NCI-H187 (cell line): ENCODE measurements at places on chromosomes 2 and 18.

DNA sequence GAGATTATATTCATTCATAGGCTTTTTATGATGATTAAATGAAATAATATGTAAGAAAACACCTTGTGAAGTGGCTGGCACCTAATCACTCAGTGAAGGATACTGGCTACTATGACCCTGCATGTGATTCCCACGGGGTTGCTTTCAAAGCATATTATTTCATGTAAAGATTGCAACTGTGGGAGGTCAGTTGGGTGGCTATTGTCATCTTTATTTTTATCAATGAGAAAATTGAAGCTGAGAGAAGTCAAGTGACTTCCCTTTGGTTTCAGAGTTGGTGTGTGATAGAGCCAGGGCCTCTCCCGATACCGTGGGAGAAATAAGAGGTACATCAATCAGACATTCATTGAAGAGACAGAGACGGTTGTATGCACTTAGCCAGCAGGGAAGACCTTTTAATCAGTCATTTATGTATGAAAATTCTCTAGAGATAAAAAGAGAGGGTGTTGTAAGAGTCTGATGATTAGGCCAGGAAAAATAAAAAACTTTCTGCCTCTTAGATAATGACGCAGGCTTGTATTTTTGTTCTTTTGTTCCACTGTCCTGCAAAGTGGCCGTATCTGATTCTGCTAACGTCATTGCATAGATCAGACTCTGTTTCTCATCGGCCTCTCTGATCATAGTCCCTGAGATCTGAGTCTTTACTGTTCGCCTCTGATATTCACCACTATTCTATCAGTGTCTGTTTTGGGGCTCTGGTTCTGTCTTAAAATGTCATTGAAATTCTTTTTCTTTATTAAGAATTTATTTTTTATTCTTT is 50.5 kb downstream of the QPCT start:
- no peak for DNase-seq

- DNase-seq, result no peak
These were observed 76.8 kb downstream of the POLR1A start for GRCh38 chr2:86028766-86029381.

GRCh38 chr2:160293391-160294091 is 93.5 kb upstream of the ITGB6 start:
- DNase-seq, result no peak

GRCh38 chr18:31325051-31325450 is 7.1 kb downstream of the DSG1 start:
- DNase-seq, result no peak

- no peak for DNase-seq
These were observed 7.8 kb upstream of the RAB12 start for GRCh38 chr18:8601277-8602032.

DNA sequence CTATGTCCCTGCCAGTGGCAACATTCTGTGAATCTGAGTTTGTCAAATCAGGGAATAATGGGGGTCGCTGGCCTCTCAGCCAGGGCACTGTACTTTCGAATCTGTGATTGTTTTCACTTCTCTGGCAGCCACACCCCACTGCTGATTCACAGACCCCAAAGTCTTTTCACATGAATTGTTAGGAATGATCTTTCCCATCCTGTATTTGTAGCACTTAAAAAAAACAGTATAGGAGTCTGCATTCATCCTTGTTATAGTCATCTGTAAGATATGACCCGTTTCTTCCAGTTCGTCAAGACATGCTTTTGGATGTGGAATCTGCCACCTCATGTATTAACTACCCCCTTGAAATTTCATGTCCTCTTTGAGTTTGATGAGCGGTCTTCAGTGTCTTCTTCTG is 928 bp downstream of the NAGK start:
- DNase-seq, result no peak

- no peak for DNase-seq
These were observed 27.6 kb downstream of the STK17B start for GRCh38 chr2:196143730-196144131.

GRCh38 chr2:12637754-12638153 is 79.0 kb upstream of the TRIB2 start:
- no peak for DNase-seq

- no peak for DNase-seq
These were observed 112.1 kb upstream of the HAAO start for GRCh38 chr2:42904576-42904876.

GRCh38 chr2:56244911-56245530 is 61.2 kb downstream of the CCDC85A start:
- no peak for DNase-seq

DNA sequence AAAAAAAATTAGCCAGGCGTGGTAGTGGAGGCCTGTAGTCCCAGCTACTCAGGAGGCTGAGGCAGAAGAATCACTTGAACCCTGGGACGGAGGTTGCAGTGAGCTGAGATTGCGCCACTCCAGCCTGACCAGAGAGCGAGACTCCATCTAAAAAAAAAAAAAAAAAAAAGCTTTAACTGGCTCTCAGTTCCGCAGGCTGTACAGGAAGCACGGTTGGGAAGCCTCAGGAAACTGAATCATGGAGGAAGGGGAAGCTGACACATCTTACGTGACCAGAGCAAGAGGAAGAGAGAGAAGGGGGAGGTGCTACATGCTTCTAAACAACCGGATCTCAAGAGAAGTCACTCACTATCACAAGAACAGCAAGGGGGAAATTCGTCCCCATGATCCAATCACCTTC is 505.6 kb upstream of the SLC8A1 start:
- no peak for DNase-seq

GRCh38 chr2:54903736-54904554 is 146.3 kb downstream of the RTN4 start:
- no peak for DNase-seq

DNA sequence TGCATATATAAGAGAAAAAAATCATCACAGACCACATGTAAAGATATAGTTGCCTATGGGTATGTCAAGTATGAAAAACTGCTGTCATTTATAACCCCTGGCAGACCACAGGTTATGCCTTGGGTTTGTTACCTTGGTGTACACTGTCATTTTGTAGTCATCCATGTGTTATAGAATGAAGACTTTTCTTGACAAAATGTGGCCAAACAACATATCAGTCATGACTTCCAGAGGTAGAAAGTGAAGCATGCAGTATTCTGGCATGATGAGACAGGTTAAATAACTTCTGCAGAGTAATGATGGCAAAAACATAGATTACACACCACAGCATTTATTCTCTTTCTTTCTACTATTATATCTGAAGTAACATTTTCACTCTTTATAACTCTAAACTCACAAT is 74.9 kb upstream of the NEUROD1 start:
- no peak for DNase-seq

- DNase-seq, result no peak
These were observed 11.6 kb upstream of the CASP10 start for GRCh38 chr2:201171259-201171814.

DNA sequence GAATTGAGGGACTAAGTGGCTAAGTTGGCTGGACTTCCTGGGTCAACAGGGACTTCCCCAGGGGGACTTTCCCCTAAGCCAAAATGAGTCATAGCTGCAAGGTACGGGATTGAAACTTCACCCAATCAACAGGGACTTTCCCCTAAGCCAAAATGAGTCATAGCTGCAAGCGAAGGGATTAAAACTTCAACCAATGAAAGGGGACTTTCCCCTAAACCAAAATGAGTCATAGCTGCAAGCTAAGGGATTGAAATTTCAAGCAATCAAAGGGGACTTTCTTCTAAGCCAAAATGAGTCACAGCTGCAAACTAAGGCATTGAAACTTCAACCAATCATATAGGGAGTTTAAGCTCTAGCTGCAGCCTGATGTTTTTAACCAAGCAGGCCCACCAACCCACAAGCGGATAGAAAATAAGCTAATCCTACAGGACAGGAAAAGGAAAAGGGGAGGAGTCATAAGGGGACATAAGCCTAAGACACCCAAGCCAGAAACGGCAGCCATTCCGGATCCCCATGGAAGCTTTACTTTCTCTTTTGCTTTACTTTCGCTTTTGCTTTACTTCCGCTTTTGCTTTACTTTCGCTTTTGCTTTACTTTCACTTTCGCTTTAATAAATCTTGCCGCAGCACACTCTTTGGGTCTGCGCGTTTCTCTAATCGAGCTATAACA is 1375.4 kb upstream of the CELF4 start:
- no peak for DNase-seq

DNA sequence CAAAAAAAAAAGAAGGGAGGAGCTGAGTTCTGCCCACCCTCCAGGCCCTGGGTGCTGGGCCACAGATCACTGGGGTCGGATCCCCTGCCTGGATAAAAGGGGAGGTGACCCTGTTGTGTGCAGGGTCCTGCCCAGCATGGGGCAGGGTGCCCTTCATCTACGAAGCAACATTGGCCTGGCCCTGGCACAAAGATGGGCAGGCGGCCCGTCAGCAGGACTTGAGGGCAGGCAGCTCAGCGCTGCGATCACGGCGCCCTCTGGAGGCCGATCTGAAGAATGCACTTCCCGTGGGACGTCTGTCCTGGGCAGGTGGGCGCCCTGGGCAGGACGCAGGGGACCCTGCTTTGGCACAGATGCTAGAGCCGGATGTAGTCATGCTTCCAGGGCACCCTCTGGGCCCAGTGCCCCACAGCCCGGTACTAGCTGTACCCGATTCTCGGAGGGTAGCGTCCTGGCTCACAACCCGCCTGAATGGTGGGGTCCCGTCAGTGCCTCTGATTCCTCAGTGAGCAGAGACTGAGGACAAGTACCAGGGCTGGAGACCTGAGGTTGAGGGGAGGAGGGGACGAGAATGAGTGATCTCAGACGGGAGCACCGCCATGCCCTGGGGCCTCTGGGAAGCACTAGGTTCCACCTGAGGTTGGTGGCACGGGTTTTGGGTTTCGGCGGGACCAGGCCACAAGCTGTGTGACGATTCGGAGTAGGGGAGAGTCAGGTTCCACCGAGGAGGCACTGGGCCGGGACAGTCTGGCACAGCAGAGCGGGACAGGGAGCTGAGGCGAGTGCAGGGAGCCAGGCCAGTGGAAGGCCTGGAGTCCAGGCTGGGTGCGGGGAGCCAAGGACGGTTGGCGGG is 18.0 kb downstream of the ARID5A start:
- DNase-seq, result no peak

DNA sequence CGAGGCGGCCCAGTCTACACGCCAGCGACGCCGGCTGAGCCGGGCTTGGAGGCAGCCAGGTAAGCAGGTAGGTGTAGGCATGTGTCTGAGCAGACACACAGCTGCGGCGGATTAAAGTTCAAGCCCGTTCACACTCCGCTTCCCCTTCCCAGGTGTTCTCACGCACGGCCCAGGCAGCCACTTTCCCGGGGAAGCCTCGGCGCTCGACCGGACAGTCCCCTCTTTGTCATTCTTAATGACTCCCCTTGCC is 367 bp downstream of the TGFA start:
- no peak for DNase-seq

DNA sequence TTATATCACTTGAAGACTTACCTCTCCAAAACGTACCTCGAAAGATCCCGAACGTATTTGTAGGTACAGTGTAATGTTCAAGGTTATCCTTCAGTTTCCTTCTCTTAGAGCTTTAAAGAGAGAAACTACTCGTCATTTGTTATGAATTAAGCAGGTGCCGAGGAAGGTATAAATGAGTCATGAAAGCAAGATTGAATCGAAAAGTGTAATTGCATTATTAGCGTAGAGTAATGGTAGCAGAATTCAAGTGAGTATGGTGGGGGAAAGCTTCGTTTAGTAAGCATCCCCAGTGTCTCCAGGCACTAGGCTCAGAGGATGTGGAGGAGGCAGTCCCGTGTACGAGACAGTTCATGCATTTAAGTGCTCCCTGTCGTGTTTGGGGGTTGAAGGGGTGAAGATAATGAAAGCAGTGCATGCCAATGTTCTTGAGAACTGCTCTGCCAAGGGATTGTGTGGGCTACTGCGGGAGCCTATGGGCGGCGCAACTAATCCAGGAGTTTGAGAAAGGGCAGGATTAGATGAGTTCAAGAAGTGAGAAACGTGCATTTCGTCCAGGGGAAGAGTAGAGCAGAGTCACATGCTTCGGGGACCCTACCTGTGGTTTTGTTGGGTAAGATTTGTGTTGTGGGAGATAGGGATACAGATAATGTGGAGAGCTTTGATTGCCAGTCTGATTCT is 858 bp downstream of the POLR1B start:
- no peak for DNase-seq

DNA sequence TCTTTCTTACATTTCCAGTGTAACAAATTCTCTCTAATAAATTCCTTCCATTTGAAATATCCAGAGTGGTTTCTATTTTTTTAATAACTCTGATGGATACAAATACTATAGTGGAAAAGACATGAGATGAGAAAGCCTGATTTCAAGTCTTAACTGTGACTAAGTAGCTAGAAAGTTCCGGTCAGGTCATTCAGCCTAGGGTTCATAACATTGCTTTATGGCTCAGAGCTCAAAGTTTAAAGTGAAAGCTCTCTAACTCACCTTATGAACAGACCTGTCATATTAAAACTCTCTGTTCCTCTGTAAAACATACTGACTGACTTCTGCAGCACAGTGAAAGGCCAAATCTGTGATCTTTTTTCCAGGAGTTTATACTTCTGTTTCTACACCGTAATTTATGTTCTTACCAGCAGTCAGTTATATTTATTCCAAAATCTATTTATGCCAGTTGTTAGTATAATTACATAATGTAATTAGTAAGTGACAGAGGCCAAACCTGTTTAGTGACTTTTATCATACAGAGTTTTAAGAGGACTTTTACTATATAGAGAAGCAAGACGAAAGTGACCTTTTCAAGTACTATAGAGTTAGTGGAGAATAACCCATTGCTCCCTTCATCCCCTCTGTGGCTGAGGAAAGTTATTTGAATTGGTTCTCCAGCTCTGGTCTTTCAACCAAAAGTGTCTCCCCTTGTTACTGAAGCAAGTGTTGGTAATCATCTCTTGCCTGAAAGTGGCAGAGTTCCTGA is 118.8 kb upstream of the PDE1A start:
- DNase-seq, result no peak

- no peak for DNase-seq
These were observed 652.9 kb downstream of the NR4A2 start for GRCh38 chr2:155679647-155680046.

DNA sequence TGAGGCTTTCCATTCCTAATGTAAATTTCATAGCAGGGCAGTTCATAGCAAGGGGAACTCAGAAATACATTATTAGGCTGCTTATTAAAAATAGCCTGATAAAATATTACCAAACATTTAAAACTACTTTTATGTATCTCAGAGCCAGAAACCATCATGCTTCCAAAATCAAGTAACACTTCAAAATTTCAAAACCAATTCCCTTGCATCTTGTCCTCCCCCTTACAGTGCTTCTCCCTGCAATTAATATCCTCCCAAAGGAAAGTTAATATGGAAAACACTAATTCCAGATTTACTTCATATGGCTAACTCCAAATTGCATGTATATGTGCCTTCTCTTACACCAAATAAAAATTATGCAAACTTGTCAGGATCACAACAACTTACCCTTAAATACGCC is 6.6 kb downstream of the PLEKHH2 start:
- no peak for DNase-seq
